Activated naive CD4-positive, alpha-beta T cell treated with Interleukin-2 at 50 U/mL for 16 hours (primary cell): ENCODE measurements at places on chromosomes 5 and 9.

DNA sequence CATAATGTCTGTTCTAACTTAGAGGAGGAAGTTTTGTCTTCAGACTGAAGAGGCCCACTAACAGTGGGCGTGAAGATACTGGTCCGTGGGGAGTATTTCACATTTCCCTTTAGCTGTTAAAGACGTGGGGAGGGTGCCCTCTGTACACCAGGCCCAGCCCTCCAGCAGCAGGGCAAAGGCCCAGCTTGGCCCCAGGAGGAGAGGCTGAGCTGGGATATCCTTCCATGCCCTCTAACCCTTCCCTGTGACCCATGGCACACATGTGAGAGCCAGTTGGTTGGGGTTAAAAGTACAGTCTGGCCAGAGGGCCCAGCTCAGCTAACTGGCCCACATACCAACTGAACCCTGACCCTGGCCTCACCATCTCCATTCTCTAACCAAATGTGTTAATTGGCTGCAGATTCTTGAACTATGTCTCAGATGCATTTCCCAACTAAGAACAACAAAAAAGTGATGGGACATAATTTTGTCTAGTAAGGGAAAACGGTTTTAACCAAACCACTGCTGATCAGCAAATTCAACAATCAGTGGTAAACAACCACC lies 74.4 kb downstream of the LHFPL2 start:
- DNase-seq, result no peak

DNA sequence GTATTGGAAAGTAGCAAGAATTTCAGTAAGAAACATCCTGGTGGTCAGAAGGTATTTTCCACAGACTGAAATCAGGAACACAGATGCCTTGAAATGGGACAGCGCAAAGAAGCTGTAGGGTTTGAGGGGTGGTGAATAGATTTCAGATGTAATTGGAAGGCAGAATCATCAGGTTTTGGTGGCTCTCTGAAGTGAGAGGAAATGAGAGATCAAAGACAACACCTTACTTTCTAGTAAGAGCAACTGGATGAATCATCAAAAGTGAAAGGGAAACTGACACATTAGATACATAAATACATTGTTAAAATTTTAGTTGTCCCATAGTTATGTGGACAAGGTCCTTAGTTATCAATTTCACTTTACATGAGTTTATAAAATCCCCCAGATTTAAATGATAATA lies 188.2 kb upstream of the SLC27A6 start:
- no peak for DNase-seq

DNA sequence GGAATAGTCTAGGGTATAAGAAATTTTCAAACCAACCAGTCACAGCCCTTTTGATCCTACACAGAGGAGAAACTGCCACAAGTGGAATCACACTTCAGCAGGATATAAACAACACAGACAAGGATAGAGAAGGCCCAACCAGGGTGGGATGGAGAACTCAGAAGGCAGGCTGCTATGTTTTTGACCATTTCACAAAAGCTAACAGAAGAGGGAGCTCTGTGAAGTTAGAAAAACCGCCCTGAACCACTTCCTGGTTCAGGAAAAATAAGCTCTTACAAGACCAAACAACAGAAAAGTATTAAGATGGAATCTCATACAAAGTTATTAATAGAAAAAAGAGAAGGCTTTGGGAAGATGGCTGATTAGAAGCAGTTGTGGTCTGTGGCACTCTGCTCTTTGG lies 960 bp upstream of the IFNB1 start:
- DNase-seq, result no peak

GRCh38 chr5:154727361-154727760 lies 27.8 kb upstream of the LARP1 start:
- no peak for DNase-seq

- DNase-seq, result no peak
Observed at GRCh38 chr5:179008667-179009066, 13.5 kb upstream of the GRM6 start.

GRCh38 chr5:109986726-109987125 lies 297.0 kb downstream of the MAN2A1 start:
- DNase-seq, result no peak

- DNase-seq, result no peak
Observed at GRCh38 chr9:137042751-137043727, 2.9 kb downstream of the NPDC1 start.

DNA sequence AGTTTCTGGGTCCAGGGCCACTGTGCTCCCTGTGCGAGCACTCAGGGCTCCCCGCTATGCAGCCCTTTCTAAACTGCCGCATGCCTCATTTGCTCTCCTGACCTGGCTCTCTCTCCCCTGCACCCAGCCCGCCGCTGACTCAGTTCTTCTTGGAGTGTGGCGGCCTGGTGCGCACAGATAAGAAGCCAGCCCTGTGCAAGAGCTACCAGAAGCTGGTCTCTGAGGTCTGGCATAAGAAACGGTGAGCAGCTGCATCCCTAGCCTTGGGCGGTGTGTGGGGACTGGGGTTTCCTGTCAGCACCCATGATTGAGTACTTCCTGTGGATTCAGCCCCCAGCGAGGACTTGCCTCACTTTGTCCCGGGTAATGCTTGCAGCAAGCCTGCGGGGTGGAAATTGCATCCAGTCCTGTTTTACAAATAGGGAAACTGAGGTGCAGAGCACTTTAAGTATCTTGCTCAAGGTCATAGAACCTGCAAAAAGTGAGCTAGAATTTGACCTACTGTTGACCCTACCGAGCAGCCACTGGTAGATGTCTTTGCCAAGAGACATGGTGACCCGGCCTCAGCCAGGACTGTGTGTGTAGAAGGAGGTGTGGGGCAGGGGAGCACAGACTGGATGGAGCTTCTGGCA lies 27.9 kb downstream of the USP20 start:
- DNase-seq, result peak; percentile 71

DNA sequence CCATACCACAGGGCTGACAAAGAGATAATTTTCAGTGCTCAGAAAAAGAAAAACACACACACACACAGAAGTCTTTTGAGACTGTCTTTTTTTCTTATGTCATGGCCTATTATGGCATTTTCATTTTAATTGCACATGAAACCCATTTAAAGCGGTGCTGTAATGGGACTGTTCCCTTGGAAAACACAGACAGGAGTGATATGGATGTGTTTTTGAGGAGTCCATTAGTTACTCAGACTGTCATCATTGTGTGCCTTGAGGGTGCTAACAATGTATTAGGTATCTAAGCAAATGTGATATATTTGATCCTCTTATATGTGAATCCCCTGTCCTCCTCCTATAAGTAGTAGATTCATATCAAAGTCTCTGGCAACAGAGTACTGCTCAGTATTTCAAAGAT lies 642.0 kb upstream of the WWC1 start:
- DNase-seq, result no peak

GRCh38 chr9:133921866-133922265 lies 70.3 kb downstream of the VAV2 start:
- no peak for DNase-seq

DNA sequence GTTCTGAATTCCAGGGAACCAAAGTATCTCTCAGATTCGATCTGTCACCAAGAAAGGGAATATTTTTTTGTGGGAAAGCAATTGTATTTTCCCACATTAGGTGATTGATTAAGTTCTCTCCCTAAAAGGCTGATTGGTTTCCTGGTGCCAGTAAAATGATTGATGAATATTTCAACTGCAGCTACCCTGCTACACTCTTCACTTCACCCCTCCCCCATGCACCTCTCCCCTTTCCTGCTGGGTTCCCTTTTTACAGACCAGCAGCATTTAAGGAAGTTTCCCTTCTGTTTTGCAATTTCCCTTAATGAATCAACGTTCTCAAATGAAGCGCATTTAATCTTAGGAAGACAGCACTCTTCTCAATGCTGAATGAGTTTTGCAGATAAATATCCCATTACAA lies 13.1 kb downstream of the NR6A1 start:
- DNase-seq, result no peak

GRCh38 chr5:124436294-124436693 lies 310.1 kb downstream of the ZNF608 start:
- no peak for DNase-seq
